ENCODE measurements at places on chromosomes 3 and 15.

- H3K4me1 ChIP-seq = peaks cover 8% of the 10 kb centered on the region
- no peak overlapping the region for H3K4me3 ChIP-seq
- H3K27ac ChIP-seq = no peak overlapping the region
- no peaks in the 10 kb centered on the region for H3K27me3 ChIP-seq
- DNase-seq = no peak
Measured at GRCh38 chr15:22931784-22932536, 48.2 kb downstream of the CYFIP1 start.

- peak; percentile 85 for DNase-seq
- peaks cover 34% of the 10 kb centered on the region for H3K36me3 ChIP-seq
- H3K4me1 ChIP-seq = peaks cover 50% of the 10 kb centered on the region
- peak overlapping the region; percentile 6 for H3K4me3 ChIP-seq
Measured at GRCh38 chr3:69294014-69294766, 91.7 kb downstream of the FRMD4B start.

DNA sequence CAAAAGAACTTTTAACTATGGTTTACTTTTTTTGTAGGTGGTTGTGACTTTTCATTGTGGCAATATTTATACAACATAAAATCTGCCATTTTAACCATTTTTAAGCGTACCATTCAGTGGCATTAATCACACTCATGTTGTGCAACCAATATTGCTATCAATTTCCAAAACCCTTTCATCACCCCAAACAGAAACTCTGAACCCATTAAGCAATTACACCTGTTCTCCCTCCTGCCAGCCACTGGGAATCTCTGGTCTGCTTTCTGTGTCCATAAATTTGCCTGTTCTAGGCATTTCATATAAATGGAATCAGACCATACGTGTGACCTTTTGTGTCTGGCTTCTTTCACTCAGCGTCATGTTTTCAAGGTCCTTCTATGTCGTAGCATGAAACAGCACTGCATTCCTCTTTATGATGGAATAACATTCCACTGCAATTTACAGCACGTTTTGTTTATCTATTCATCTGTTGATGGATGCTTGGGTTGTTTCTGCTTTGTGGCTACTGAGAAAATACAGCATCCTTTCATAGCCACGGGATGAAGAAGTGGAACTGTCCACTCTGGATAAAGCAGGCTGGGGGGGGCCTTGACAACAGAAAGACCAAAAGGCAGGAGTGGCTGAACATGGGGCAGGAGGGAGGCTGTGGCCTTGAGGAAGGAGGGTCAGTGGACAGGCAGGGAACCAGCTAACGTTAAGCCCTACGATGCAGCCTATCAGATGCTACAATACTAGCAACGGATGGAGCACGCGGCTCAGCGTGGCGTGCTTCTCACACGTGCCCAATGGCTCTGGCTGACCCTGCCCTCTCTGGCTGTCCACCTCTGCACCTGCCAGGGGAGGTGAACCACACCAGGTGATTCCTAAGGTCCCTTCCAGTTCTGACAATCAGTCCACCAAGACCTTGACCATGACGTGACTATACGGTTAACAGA is 110.9 kb downstream of the SEC22A start:
- no peak overlapping the region for H3K27ac ChIP-seq
- H3K4me1 ChIP-seq = no peaks in the 10 kb centered on the region
- no peak overlapping the region for H3K4me3 ChIP-seq
- peaks cover 27% of the 10 kb centered on the region for H3K27me3 ChIP-seq

- no peaks in the 10 kb centered on the region for H3K36me3 ChIP-seq
- no peaks in the 10 kb centered on the region for H3K27me3 ChIP-seq
- H3K4me1 ChIP-seq = peaks cover 5% of the 10 kb centered on the region
- no peak overlapping the region for H3K27ac ChIP-seq
- H3K4me3 ChIP-seq = no peak overlapping the region
Measured at GRCh38 chr3:166296179-166296783, 459.1 kb upstream of the BCHE start.

DNA sequence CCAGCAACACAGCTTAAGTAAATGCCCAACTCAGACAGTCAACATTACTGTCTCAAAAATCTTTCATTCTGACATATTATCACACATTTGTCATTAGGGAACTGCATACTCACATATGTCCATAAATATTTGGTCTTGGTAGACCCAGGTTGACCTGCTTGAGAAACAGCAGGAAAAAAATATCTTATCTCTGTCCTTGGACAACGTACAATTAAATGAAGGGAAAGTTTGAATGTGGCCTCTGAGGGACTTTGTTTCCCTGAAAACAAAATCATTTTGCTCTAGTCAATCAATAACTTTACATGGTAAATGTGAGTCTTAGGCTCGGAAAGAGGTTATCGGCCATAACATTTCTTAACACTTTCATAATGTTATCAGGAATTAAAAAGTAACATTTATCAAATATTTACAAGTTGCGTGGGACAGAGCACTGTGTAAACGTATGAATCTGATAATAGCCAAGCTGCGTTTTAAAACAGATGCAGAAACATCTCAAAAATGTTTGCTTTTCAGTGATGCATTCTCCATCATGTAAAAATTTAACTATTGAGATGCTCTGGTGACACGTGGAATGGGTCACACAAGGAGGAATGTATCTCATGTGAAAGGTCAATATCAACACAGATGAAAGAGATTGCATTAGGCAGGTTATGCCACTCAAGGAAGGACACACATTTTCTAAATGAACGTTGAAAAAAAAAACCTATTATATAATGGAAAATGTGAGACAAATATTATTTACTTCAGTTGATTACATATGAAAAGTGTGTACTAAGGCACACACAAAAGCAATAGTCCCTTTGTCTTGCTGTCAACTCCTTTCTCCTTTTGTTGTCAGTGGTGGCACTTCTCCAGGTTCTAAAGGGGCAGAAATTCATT is 304.4 kb downstream of the WDR72 start:
- no peaks in the 10 kb centered on the region for H3K36me3 ChIP-seq
- DNase-seq = no peak
- H3K4me1 ChIP-seq = no peaks in the 10 kb centered on the region
- no peak overlapping the region for H3K27ac ChIP-seq
- no peak overlapping the region for H3K4me3 ChIP-seq

DNA sequence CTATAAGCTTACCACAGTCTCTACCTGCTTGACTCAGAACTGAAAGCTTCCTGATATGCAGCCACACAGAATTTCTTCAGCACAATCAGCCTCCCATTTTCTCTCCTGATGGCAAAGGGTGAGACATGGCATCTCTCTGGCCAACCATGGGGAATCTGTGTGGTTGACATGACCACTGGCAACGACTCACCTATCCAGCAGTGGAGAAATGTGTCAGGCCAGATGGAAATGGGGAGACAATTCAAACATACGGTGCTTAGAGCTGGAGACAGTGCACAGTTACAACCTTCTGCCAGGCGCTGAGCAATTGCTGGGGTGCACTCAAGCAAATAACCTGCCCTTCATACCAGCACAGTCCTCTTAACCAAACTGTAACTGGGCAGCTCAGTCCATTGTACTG is 3.6 kb downstream of the ZNF385D start:
- H3K4me3 ChIP-seq = no peak overlapping the region
- H3K4me1 ChIP-seq = no peaks in the 10 kb centered on the region
- no peaks in the 10 kb centered on the region for H3K36me3 ChIP-seq
- DNase-seq = no peak
- H3K27me3 ChIP-seq = no peaks in the 10 kb centered on the region

Data from keratinocyte (primary cell).